ENCODE measurements at places on chromosomes 3 and 15.

- no peak for DNase-seq
These were observed 725.3 kb downstream of the SI start for GRCh38 chr3:164352991-164353390.

DNA sequence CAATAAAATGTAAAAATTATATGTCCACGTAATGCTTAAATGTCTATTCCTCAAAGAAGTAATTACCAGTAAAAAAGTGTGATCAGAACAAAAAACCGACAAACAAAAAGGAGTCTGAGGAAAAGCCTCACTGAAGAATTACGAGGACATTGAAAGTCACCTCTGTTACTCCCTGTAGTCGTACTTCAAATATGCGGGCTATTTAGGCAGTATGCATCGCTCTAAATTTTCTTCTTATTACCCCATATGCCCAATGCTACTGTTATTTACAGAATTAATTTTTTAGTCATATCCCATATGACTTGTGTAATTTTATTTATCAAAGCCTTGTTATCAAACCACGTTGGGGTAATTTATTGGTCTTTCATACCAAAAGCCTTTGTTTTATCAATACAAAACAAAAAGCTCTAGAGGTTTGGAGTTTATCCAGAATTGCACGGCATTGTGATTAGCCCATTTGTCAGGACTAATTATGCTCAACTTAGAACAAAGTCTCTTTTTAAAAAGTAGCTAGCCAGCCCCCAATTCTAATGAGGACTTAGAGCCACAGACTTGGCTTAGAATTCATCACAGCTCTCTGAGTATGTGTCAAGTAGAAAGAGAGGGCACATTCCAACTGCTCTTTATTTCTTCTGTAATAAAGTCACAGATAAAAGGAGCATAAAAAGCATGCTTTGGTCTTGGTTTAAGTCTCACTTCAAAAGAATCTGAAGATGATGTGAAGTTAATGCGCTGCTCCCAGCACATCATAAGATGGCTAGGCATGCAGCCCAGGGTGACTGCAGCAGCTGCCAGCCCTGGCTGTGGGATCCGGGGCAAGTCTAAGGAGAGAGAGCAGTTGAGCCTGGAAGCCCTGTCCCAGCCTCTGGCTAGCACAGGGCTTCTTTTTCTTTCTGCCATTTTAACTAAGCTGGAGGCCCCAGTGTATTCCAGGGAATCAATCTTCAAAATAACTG lies 521.0 kb downstream of the GABRG3 start:
- DNase-seq = no peak

DNA sequence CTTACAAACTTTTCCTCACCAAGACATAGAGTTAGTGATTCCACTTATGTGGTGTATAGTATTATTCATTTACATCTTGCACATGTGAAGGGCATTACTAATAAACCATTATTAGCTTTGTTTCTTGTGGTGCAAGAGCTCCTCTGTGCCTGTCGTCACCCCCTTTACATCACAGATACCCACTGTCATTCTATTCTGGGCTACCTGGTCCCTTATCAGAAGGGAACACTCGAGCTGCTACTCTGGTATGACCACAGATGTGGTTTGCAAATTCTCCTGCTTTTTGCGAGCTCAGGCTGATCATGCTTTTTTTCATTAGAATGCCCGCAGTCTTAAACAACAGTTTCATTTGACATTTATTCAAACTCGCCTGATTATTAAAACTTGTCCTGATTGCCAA lies 13.9 kb upstream of the SENP2 start:
- no peak for DNase-seq

- DNase-seq = no peak
These were observed 101.2 kb downstream of the SCN11A start for GRCh38 chr3:38950581-38950980.

GRCh38 chr3:122200661-122201060 lies 17.2 kb downstream of the CASR start:
- no peak for DNase-seq

- DNase-seq = no peak
These were observed 28.3 kb downstream of the GNB5 start for GRCh38 chr15:52162876-52163275.

- DNase-seq = no peak
These were observed 46.7 kb downstream of the SLC9C1 start for GRCh38 chr3:112247350-112247749.

DNA sequence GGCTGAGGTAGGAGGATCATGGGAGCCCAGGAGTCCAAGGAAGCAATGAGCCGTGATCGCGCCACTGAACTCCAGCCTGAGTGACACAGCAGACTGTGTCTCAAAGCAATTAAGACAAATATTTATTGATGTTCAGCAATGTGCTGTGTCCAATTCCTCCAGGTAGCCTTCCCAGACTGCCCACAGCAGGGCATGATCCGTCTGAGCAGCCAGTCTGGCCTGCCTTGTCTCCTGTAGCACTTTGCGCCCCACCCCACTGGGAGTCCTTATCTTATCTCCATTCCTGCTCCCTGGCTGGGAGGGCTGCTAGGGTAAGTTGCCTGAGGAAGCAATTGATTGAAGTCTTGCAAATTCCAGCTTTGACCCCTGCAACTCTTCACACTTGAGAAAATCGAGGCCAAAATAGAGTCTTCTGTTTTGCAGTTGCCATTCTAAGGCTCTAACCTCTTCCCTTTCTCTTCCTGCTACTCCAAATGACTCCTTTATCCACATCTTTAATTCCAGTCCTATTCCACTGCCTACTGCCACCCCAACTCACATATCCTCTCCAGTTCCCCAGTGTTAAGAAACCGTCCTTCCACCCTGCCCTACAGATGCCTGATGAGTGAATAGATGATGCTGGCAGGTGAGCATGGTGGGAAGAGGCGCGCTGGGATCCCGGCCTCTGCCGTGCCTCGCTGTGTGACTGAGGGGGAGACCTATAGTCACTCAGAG lies 26.9 kb upstream of the LCTL start:
- no peak for DNase-seq

GRCh38 chr3:184986366-184986889 lies 166.4 kb downstream of the C3orf70 start:
- DNase-seq = no peak

GRCh38 chr3:149020196-149020838 lies 29.0 kb downstream of the GYG1 start:
- DNase-seq = no peak

DNA sequence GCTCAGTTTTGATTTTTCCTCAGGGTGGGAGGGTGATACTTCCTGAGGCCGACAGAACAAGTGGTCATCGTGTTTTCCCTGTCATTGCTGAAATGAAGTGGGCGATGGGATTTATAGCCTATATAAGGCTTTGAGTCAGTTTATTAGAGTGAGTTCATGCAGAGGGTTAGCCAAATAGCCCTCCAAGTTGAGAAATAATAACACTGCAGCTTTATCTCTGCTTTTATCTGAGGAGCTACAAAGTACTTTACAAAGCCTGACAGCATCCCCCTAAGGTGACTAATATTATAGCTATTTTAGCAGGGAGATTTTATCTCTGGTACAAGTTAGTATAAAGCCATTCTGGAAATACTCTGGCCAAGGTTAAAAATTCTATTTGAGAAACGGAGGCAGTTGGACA lies 389.6 kb downstream of the MFSD1 start:
- no peak for DNase-seq

GRCh38 chr3:16893618-16894200 lies 9.0 kb downstream of the PLCL2 start:
- no peak for DNase-seq

DNA sequence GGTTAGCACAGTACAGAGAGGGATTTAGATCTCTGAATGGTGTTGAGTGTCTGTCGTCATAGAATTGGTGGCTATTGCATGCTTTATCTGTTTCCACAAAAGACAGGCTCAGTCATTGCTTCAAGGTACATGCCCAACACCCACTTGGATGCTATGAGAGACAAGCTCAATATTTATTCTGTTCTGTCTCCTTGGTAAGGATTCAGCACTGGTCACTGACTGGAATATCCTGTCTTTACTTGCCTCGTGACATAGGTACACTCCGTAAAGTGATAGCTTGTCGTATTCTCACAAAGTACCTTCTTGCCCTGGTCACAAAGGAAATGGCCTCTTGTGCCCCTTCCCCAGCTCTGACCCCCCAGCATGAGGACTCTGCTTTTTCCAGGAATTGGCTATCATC lies 72.8 kb upstream of the CTNNB1 start:
- DNase-seq = no peak

DNA sequence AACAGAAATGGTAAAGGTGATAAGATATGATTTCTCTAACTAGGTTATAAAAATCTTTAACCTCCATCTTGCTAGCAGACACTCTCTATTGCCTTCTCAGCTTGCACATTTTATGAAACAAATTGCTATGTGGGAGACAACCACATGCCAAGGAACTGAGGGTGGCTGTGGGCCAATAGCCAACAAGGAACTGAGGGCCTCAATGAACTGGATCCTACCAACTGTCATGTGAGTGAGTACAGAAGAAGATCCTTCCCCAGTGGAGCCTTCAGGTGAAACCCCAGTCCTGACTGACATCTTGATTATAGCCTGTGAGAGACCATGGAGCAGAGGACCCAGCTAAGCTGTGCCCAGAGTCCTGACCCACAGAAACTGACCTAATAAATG lies 129.2 kb upstream of the LRIG1 start:
- DNase-seq = no peak

DNA sequence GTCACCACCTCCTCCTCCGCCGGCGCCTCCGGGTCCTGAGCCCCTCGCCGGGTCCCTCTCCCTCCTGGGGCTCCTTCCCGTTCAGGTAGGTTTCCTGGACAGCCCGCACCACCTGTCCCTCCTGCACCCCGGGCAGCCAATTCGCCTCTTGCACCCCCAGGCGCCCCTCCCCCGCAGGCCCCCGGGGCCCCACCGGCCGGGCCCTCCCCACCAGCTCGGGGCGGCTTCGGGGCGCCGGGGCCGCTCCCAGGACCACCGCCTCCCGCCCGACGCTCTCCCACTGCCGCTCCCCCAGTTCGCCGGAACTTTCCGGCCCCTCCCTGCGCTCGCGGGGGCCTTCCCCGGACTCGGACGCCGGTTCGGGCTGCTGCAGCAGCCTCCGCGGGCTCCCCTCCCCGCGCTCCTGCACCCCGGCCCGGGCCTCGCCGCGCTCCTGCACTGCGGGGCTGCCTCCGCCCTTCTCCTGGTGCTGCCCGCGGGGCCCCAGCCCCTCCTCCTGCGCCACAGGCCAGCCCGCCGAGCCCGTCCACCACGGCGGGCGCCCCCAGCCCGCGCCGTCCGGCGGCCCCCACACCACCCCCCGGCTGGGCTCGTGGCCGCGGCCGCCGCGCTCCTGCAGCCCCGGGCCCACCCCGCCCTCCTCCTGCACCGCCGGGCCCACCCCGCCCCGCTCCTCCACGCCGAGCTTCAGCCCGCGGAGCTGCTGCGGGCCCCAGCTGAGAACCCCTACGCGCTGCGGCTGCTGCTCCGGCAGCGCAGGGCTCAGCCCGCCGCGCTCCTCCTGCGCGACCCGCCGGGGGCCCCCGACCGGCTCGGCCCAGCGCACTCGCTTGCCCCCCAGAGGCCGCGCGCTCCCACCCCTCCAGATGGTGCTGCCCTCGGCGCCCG lies 587 bp upstream of the TNK2 start:
- DNase-seq = peak; percentile 47

- DNase-seq = peak; percentile 6
These were observed at the start of gene CACNA1D for GRCh38 chr3:53493963-53494791. Gene CACNA1D (plus strand): TSS chr3:53494611. CDS start chr3:53495167, 556 bp downstream.

- DNase-seq = no peak
These were observed 481.1 kb downstream of the ZNF385D start for GRCh38 chr3:21269882-21270281.

- no peak for DNase-seq
These were observed 40.5 kb upstream of the HES1 start for GRCh38 chr3:194095464-194095863.

- no peak for DNase-seq
These were observed 45.2 kb downstream of the CGGBP1 start for GRCh38 chr3:88013592-88013991.

DNA sequence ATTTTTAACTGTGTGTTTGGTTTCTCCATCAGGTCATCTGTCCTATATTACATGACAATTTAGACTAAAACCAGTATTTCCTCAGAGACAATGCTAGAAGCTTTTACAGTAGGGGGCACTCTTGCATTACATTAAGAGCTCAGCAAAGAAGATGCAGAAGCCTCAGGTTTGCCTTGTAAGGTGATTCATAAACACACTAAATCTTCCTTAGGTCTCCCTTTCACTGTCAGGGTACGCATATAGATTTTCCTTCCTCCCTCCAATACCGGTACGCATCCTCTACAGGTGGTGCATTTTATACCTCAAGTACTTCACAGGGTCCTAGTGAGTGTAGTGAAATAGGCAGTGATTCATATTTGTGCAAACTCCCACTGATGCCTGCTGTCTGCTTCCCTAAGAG lies 46.5 kb downstream of the CD86 start:
- peak; percentile 70 for DNase-seq

- no peak for DNase-seq
These were observed 8.1 kb upstream of the POC1A start for GRCh38 chr3:52162250-52162872.

DNA sequence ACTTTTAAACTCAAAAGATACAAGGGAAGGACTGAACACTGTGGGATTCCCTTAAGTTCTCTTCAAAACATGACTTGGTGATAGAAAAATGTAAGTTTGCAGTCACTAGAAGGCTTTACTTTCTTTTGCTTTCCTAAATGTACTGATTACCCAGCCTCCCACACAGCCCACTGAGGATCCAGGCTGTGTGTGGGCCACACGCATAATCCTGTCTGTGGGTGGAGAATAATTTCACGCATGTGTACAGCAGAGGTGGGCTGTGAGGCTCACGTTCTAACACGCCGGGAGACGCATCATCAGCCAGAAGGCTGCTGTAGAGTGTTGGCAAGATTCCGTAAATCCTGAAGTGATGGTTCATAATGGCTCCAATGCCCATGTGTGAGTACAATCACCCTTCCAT lies 165.5 kb downstream of the CLSTN2 start:
- no peak for DNase-seq

- no peak for DNase-seq
These were observed 192.9 kb upstream of the SLITRK3 start for GRCh38 chr3:165389064-165389463.

- DNase-seq = no peak
These were observed 27.1 kb downstream of the CLRN1 start for GRCh38 chr3:150945226-150946032.
